ENCODE measurements at places on chromosomes 7 and 10.
A peak's percentile ranks its signal among the peaks of the same experiment; 100 is the strongest.

DNA sequence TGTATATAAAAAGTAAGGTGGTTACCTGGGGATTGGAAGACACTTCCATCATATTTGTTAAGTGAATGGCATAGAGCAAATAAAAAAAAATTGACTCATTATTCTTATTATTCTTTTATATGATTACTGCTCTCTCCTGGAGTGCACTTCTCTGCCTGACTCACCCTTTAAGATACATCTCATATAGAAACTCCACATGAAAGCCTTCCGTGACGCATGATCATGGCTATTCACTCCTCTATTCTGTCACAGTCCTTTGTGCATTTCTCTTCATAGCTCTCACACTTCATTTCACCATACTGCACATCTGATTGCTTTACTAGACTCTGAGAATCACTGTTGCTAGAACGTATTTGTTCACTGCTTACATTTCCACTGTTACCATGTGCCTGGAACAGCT lies 597.3 kb downstream of the CNTNAP2 start:
- no peak for DNase-seq

GRCh38 chr7:140214075-140214684 lies 37.4 kb upstream of the KDM7A start:
- peak; percentile 69 for DNase-seq

GRCh38 chr7:91852263-91852741 lies 28.2 kb downstream of the MTERF1 start:
- no peak for DNase-seq

DNA sequence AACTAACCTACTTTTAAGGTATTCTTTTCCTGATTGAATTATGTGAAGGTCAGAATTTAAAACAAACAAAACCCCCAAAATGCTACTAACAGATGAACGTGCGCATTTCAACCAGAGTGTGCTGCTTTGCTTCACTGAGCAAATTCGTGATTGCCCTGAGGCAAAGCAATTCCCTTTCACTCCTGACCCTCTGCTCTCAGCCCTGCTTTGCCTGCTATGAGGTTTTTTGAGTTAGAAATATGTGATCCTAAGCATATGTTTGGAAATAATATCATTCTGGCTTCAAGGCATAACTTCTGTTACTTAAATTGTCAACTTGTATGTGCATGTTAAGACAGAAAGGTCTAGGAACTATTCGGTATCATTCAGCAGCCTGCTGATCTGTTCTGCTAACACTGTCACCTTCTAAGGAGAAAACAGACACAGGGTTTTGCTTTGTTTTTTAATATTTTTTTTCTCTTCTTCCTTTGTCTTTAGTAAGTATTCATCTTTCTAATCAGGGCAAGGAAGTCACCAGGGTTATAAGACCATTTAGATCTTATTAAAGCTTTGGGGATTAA lies 124.2 kb downstream of the GNAT3 start:
- DNase-seq, result no peak

- no peak for DNase-seq
These were observed 1.4 kb upstream of the DRGX start for GRCh38 chr10:49397036-49397999.

DNA sequence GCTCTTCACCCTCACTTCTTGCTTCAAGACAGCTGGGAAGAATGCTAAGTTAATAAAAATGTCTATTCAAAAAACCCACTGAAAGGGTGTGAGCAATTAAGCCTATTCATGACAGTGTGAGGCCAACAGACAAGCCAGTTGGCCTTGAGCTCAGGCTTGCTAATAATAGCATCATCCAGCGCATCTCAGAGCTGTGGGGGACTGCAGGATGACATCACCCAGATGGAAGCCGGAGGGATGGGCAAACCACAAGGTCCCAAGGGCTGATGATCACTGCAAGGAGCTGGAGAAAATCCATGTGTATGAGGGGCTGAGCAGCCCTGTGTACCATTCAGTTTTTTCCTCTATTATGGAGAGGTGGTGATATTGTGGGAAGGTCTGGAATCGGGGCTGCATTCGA lies 770.4 kb downstream of the TNS3 start:
- no peak for DNase-seq

DNA sequence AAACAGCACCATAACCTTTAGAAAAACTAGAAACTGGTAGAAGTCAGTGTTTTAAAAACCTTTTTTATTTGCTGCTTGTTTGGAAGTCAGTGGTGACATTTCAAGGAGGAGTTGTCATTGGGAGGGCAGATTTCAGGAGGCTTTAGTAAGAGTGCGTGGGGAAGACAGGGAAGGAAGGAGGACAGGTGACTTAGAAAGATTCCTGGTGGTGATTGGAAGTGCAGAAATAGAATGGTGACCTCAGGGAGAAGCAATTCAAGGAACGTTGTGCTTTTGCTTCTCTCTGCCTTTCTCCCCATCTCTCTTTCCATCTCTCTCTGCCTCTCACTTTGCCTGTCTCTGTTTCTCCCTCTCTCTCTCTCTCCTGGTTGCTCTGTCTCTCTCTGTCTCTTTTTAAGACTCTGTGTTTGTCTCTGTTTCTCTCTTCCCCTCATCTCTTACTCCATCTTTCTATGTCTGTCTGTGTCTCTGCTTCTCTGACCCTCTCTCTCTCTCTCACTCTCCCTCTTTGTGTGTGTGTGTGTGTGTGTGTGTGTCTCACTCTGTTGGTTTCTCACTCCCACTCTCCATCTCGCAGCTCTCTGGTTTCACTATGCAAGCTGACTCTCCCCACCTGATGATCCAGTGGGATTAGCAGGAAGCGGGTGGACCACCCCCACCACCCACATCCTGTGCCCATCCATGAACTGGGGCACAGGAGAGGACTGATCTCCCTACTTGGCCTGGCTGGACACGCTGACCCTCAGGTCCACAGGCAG lies 10.9 kb upstream of the PFKP start:
- no peak for DNase-seq

DNA sequence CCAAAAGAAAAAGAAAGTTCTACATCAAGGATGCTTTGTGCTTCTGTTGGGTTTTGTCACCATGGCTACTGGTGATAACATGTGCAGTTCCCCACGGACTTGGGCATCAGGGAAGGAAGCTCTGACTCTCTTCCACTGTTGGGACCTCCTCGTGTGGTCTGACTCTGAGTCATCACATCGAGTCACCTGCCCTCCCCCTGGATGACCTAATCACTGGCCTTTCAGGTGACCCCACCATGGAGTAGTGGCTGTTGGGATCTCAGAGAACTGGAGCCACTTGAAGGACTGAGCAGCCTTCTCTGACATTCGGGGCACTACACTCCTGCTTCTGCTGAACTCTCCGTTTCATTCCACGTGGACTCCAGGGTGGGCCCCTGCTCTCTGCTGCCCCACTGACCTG lies 60.8 kb upstream of the DOCK1 start:
- no peak for DNase-seq

GRCh38 chr10:44386546-44387052 lies 1.7 kb upstream of the CXCL12 start:
- DNase-seq, result peak; percentile 40

DNA sequence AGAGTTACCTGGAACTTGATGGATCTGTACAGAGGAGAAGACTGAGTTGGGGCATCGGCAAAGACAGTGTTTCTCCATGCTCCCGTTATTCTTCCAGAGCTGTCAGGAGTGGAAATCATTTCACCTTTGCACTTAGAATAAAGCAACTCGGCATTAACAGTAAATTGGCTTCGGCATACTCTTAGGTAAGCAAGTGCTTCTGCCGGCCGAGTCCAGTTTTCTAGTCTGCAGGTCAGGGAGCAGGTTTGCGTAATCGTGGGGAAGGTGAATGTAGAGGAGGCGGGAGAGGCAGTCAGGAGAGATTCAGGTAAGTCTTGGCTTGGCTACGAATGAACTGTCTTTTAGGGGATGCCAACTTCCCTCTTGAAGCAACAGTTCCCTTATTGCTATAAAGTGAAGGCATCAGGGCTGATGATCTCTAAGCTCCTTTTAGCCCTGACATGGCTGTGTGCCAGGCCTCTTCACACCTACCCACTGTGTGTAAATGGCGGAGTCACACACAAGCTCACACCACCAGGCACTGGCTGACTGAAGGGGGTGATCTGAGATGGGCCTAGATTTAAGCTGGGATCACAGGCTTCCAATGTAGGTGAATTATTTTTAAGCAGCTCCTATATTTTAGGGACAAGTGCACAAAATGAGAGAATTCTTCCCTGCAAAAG lies 127.1 kb downstream of the GATA3 start:
- DNase-seq, result no peak

- DNase-seq, result no peak
These were observed 16.3 kb downstream of the ARHGAP12 start for GRCh38 chr10:31912289-31912688.

DNA sequence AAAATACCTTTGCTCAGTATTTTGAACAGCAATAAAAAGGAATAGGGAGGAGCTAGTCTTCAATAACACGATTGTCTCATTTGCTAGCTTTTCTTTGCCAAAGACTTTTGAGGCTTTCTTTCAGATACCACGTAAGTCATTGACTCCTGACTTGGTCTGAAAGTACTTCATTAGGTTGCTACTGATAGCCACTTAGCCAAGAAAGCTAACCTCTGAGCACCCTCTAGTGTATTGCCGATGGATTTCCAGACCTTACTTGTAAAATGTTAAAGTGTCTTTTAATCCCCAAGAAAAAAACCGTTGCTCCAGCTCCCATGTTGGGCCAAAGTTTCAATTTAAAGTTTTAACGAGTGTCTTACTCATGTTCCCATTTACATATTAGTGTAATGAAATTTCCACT lies 63.4 kb upstream of the STRIP2 start:
- DNase-seq, result no peak

DNA sequence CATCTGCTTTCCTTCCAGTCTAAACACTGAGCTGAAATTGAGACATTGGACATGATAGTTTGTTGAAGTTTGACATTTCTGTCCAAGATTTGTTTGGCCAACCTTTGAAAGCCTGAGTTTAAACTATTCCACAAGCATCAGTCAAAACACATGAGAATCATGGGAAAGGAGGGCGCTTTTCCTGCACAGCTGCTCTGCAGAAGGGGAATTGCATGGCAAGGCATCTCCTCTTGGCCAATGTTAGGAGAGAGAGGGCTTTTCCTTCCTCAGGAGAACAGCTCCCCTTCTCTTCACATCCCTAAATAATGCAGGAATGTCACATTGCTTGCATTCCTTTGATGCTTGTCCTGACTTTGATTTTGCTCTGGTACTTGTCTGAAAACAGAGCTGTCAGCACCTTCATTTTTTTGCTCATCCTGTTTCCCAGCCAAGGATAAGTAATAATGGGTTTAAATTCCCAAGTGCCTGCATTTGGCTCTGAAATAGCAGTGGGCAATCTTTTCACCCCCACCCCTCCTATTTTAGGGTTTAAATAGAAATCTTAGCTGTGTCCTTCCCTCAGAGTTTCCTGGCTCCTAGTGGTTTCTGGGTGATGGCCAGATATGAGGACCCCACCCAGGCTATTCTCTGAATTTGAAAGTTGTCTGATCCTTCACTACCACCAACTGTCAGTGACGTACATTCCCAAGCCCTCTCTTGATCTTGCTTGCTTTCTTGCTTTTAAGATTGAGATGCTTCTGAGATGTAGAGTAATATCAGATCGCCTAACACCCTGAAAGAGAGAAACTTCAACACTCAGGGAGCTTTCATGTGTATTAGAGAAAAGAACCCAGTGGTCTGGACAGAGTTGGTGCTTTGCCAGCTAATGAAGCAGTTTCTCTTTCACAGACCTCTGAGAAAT lies 75.2 kb upstream of the NPVF start:
- DNase-seq, result no peak

- no peak for DNase-seq
These were observed 52.3 kb downstream of the HECW1 start for GRCh38 chr7:43164757-43165156.
